HEK293T (cell line): ENCODE measurements at places on chromosomes 6 and 20.

- no peak for DNase-seq
Observed at GRCh38 chr6:106823732-106824351, 150.7 kb downstream of the CD24 start.

DNA sequence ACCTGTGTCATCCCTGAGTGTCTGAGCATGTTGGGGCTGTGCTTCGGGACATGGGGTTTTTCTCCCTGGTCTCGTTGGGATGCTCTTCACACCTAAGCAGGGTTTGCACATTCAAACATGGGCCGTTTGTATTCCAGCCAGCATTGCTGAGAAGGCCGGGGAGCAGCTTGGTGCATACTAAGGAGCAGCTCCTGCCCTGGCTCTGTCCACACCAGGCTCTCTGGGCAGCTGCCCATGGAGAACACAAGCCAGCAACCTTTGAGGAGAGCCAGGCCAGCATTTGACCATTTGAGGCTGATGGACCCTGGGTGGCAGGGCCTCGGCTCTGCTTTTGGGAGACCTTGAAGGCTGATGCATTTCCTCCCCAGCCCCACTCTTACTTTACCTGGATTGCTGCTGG lies 92.1 kb downstream of the PHACTR3 start:
- no peak for DNase-seq

DNA sequence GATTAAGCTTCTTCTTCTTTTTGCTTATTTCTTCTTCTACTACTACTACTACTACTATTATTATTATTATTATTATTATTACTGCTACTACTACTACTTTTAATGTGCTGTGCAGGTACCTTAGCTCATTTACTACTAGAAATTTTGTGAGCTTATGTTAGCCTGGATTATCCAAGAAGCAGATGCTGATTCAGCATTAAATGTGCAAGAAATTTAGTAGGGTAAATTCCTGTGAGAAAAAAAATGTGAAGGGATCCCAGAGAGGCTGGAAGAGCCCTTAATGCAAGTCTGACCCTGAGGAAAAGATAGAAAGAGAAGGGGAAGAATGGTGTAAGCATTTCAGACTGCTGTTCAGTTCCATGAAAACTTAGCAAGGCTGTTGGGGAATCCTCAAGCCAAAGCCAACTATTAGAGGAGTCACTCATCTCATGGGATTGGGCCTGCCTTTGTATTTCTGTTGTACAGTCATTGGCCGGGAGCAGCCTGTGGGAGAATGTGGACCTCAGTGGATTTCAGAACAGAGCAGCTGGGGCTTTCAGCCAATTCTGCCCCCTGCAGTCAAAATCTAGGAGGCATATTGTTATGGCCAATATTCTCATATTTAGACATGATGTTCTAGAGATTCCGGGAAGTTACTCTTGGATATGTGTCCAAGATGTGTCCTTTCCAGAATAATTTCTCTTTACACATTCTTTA lies 37.2 kb upstream of the TSPYL1 start:
- no peak for DNase-seq

- DNase-seq, result no peak
Observed at GRCh38 chr6:35311390-35312075, 13.9 kb downstream of the DEF6 start.

GRCh38 chr6:167569879-167570278 lies 245.0 kb downstream of the TTLL2 start:
- no peak for DNase-seq

GRCh38 chr6:15916581-15916980 lies 212.3 kb upstream of the MYLIP start:
- no peak for DNase-seq

DNA sequence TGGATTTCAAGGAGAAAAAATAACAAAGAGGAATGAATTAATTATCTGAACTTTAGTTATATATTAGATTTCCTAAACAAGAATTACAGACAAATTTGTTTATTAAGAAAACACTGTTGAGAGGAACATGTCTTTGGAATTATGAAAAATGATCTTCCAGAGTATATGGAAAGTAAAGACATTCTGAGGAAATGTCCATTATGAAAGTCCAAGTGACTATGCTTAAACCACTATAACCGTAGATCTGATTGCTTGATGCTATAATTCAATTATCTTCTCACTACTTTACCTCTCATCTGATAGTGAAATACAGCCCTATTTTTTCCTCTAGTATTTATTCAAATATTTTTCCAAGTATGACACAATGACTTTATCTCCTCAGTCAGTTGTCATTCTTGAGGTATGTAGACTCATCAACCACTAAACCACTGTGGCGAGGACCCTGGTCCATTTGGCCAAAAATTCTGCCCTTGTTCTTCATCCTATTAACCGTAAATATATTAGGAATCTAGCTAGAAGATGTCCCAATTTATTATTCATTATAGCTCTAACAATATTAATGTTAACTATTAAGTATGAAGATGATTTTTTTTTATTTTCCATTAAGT lies 37.3 kb upstream of the AHI1 start:
- DNase-seq, result no peak

DNA sequence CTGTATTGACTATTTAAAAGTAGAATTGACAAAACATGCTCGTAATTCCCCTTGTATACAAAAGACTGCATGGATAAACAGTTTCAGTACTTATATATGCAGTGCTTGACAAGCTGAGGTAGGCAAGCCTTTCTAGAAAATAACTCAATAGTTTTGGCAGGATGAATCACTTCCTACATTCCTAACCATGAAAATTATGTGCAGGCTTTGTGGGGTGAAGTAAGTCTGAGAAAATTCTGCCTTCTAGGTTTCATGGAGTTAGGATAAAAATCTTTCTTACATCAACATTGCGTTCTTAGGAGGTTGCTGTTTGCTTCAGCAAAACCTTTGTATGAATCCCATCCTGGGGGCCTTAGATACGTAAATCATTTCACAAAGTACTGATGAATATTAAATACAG lies 801.4 kb upstream of the EYS start:
- DNase-seq, result no peak

DNA sequence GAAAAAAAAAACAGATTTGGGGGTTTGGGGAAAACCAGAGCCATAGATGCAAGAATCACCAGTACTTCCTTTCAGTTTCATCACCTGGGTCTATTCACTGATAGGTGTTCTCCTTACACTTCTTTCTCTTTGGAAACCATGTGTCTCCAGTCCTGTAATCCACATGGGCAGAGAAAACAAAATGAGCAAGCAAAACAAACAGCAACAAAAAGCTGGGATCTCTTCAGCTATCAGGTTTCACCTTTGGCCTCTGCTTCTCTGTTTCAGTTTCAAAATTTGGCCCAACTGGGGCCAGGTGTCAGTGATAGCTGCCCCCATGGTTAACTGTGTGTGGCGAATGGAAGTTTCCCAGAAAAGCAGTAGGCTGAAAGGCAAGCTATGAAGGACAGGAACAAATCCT lies 220.0 kb upstream of the THBS2 start:
- DNase-seq, result no peak

- no peak for DNase-seq
Observed at GRCh38 chr6:166643891-166644590, 17.0 kb upstream of the RPS6KA2 start.

- DNase-seq, result no peak
Observed at GRCh38 chr6:119173249-119174084, 95.0 kb upstream of the FAM184A start.

GRCh38 chr6:167152862-167153261 lies 4.9 kb downstream of the GPR31 start:
- no peak for DNase-seq

- DNase-seq, result no peak
Observed at GRCh38 chr6:91613481-91613880, 1026.6 kb upstream of the MAP3K7 start.

- DNase-seq, result peak; percentile 55
Observed at GRCh38 chr6:44800171-44800783, 412.8 kb downstream of the CDC5L start.

DNA sequence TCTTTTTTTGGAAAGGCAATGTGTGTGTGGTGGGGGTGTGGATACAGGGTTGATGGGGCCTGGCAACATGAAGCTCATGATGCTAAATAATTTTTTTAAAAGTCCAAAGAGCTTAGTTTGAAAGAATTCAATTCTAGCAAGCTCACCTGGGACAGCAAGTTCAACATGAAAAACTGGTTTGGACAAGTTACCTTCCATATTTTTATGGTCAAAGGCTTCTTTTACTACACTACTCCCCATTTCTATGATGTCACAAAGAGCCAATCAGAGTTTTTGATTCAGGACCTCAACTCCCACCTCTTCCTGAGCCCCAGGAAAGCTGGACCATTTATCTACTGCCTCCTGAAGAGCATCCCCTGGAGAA lies 66.1 kb upstream of the CTNNBL1 start:
- DNase-seq, result no peak

DNA sequence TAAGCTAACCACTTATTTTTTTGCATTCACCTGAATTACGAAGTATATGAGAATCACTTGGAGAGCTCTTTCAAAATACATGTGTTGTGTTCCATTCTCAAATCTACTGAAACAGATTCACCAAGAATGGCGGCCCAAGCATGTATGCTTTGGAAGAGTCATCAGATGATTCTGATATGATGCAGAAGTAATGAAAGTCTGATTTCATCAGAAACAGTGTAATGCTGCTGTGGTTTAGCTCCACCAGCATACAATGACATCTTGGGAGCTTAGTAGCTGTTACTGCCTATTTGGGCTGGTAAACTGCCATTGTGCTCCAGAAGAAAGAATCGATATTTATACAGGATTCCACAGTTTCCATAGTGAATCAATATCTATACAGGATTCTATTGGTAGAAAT lies 52.9 kb downstream of the UBR2 start:
- DNase-seq, result no peak

- DNase-seq, result no peak
Observed at GRCh38 chr20:8094850-8095249, 37.2 kb upstream of the PLCB1 start.

DNA sequence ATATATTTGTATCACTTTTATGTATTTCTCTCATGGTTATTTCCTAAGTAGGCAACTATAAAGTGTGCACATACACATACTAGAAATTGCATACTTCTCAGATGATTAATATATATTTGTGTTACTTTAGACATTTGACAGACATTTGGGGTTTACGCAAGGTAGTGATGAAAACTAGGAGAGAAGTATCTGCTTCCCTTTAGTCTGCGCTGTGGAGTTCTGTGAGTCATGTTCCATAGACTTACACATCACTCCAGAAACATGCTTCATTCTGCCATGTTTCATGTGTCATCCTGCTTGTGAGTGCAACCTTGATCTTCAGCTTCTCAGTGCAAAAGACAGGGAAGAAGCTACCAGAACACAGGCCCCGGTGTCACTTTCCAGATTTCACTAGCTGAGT lies 200.7 kb upstream of the BMP2 start:
- DNase-seq, result no peak

DNA sequence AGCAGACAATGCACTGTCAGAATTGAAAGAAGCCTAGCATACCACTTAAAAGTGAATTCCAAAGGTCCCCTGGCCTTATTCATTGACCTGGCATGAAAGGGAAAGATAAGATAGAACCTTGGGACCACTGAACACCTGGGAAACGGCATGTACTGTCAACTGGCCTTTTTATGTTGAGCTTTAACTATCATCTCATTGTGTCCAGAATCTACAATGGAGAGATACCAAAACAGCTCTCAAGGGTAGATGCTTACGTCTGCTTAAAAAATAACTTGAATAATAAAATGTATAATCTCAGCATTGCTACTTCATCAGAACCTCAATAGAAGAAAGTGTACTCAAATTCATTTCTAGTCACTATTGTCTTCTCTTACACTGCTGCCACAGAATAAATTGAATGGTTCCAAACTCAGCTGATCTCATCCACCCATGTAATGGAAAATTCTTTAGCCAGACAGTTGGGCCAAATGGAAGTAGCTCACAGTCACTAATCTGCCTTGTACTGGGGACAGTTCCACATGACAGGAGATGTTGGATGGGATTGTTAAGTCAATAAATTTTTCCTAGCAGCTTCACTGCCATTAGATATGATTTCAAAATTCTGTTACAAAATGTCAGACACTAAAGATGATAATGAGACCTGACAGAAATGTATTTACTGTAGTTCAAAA lies 93.8 kb downstream of the MLIP start:
- no peak for DNase-seq

- no peak for DNase-seq
Observed at GRCh38 chr6:112877134-112878100, 530.3 kb downstream of the RFPL4B start.

- no peak for DNase-seq
Observed at GRCh38 chr6:43705996-43706395, 18.4 kb upstream of the MRPS18A start.

- no peak for DNase-seq
Observed at GRCh38 chr6:106858653-106859092, 115.9 kb downstream of the CD24 start.

DNA sequence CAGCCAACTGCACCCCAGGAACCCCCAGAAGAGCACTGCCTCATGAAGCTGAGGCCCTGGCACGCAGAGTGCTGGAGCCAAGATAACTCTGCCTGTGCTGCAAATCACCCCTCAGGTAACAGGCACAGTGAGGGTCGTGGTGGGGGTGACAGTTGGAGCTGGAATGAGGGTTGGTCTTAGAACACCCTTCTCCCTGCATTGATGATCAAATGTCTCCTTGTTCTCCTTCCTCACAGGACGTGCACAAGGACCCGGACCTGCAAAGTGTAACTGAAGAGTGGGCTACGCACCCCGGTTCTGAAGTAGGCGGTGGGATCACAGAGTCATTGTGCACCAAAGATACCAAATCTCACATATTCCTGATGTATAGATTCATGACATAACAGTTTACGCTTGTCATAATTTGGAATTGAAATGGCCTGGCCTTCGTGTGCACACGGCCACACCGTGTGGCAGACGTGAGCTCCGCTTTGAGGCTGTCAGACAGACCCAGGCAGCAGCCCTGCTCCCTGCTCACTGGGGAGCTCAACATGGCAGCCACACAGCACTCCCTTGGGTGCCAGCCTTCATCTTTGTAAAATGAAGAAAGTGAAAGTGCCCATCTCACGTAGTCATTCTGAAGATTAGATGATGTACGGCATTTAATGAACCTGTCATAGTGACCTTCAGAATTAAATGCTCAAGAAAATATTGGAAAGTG lies 8.8 kb downstream of the THBS2 start:
- DNase-seq, result no peak

DNA sequence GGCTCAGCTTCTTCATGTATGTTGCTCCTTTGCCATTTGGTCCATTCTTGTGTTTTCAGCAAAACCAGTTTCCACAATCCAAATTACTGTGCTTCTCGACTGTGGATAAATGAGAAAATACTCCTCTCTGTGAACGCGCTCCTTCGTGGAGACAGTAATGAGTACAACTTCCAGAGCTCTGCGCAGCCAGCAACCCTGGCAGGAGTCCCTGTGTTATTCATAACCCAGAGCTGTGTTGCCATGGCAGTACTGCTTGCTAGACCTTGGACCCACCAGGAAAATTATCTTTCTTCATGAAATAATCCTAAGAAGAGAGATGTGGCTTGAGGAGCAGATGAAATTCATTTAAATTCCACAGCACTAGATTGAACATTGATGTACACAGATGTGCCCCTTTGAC lies 73.7 kb downstream of the SLC22A3 start:
- no peak for DNase-seq

GRCh38 chr6:14037402-14038277 lies 79.9 kb upstream of the CD83 start:
- DNase-seq, result no peak
